GM12878 (cell line): ENCODE measurements at places on chromosomes 1 and 21. TPM values are rescaled to one million over a fixed set of nuclear protein-coding genes. Genes with fewer than 3 reads are reported as not detected.

ATP6V1G3 gene
- not detected in 2 replicates for total RNA-seq

DNA sequence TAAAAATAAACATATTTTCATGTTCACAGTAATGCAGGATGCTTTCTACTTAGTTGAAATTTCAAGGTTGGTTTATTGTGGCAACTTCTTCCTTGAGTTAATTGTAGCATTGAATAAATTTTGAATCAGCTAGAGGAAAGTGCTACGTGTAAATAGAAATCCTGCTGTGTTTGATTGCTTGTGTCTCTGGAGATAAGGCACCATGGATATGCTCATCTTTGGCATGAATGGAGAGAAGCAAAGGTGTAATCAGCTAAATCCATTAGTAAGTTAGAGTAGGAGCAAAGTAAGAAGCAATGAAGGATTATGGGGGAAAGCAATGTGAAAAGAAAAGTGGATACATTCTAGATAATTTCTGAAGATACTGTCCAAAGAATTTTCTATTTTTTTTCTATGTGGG lies 331.1 kb downstream of the PTPRC start:
- DNase-seq = no peak

DNA sequence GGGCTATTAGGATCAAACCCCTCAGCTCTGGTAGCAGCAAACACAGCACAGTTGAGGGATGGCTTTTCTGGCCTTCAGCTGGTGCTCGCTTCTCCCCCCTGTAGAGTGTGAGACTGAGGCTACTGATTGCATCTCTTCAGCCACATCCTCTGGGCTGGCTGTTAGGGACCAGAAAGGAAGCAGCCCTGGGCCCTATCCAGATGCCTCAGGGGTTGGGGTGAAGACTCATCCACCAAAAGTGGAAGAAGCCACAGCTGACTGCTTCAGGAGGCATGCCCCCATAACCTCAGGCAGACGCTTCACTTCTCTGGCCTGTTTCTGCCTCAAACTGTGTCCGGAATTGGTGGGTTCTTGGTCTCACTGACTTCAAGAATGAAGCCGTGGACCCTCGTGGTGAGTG lies 6.2 kb upstream of the TMEM200B start:
- DNase-seq = no peak

GRCh38 chr1:55588309-55588708 lies 373.1 kb upstream of the USP24 start:
- no peak for DNase-seq

TRIM67 gene
- not detected in 2 replicates for total RNA-seq

PM20D1 gene
- not detected in 2 replicates for total RNA-seq

ARHGEF2 gene
- total RNA-seq = 113 and 116 TPM in 2 replicates

SLC5A9 gene
- total RNA-seq = not detected in 2 replicates

NAV1 gene
- total RNA-seq = 1.3 and 1.5 TPM in 2 replicates

ELAPOR1 gene
- 0.21 TPM in 1 of 2 replicates, not detected in the other for total RNA-seq

GRCh38 chr1:169100208-169100607 lies 6.3 kb upstream of the ATP1B1 start:
- no peak for DNase-seq

FMO1 gene
- total RNA-seq = not detected in 2 replicates

AMY1B gene
- total RNA-seq = not detected in 2 replicates

DNA sequence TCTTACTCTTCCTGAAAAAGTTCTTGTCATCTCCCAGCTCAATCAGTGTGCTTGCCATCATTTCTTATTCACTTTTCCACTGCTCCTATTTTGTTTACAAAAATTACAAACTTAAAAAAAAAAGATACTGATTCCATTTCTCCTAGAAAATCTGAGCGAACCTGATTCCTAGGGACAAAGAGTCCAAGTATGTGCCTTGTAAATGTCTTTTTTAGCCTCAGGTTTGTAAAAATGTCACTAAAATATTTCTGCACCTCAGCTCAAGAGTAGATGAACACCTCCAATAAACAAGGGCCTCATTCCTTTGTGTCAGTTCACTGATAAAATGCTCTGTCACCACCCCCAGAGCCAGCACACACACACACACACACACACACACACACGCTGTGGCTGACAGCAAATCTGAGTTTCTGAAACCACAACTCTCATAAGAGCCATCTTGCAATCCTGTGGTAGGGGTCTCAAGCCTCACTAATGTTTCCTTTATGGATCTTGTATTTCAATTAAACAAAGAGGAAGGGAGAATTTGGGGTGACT lies 299.2 kb downstream of the PBX1 start:
- no peak for DNase-seq

- DNase-seq = no peak
These were observed 90.8 kb upstream of the SLC2A1 start for GRCh38 chr1:43049481-43049880.

DNA sequence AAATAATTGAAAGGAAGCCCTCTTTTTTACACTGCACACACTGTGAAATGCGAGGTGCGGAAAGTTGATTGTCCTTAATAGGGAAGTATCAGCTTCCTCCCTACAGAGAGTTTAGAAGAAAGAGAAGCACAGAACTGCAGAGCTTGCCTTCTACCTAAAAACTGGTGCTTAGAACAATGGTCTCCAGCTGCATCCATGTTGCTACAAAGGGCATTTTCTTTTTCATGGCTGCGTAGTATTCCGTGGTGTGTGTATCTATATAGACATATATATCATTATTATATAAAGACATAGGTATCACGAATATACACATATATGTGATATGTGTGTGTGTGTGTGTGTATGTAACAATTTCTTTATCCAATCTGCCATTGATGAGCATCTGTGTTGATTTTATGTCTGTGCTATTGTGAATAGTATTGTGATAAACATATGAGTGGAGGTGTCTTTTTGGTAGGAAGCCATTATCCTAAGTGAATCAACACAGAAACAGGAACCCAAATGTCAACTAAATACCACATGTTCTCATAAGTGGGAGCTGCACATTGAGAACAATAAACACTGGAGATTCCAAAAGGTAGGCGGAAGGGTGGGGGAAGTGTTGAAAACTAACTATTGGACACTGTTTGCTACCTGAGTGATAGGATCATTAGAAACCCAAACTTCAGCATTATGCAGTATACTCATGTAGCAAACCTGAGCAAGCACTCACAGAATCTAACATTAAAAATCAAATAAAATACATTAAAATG lies 290.0 kb upstream of the RUNX1 start:
- DNase-seq = no peak

CELA3A gene
- total RNA-seq = 7.6 and 9.0 TPM in 2 replicates

SPATA1 gene
- 2.2 and 2.4 TPM in 2 replicates for total RNA-seq

MATN1 gene
- 0.21 and 0.24 TPM in 2 replicates for total RNA-seq

SELENBP1 gene
- total RNA-seq = 0.41 and 0.45 TPM in 2 replicates

DNA sequence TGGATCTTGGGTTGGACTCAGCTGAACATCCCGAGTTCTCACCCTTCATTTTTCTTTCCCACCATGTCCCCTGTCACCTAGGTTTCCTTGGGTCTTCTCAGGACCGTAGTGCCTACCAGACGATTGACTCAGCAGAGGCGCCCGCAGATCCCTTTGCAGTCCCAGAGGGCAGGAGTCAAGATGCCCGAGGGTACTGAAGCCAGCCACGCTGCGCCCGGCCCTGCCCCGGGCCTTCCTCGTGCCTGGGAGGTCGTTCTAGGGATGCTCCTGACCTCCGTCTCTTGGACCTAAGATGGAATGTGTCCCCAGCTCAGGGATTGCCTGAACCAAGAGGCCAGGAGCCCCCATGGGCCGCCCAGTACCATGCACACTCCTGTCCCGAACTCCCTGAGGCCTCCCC lies 12.0 kb upstream of the C1orf167 start:
- no peak for DNase-seq

GRCh38 chr1:216580538-216581057 lies 142.6 kb downstream of the ESRRG start:
- no peak for DNase-seq

DNA sequence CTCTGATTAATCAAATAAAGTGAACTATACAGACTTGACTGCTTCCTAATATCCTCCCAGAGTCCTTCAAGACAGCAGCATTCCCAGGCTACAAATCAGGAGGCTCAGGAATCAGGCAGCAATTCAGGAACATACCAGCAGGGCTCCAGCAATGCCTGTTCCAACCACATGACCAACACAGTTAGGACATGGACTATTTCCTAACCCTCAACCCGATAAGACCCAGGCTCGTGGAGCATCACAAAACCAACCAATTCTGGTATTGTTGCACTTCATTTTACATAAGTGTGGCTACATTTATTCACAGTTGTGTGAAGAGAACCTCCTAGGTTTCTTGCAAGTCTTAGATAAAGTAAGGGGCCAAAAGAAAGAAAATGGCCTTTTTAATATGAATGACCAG lies 546.2 kb upstream of the ADGRL2 start:
- no peak for DNase-seq

GGPS1 gene
- 19.6 and 21.3 TPM in 2 replicates for total RNA-seq

DNA sequence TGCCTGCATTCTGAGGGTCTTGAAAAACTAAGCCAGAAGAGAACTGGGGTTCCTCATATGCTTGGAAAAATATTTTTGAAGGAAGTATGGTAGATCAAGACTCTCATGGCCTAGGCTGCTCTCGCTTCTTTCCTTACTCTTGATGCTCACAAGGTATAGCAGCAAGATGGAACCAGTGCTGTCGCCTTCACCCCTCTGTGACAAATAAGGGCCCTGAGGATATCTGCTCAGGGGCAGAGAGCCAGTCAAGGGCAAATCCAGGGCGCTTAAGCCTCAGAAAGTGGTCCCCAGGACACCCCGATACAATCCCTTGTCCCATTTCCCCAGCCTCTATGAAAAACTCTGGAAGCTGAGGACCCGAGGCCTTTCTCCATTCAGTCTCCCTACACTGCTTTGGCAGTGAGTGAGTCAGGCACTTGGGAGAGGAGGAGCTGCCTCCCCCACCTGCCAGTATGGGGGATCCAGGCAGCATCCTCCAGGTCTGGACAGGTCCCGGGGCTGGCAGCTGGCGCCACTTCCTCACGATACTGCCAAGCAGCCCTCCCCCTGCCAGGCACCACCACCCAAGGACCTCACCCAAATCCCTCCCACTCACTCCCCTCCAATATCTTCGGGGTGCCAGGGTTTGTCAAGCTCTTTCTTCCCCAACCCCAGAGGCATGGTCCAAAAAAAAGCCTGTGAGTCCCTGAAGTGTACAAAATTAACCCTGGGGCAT lies 1.3 kb downstream of the IGSF9 start:
- no peak for DNase-seq

DNA sequence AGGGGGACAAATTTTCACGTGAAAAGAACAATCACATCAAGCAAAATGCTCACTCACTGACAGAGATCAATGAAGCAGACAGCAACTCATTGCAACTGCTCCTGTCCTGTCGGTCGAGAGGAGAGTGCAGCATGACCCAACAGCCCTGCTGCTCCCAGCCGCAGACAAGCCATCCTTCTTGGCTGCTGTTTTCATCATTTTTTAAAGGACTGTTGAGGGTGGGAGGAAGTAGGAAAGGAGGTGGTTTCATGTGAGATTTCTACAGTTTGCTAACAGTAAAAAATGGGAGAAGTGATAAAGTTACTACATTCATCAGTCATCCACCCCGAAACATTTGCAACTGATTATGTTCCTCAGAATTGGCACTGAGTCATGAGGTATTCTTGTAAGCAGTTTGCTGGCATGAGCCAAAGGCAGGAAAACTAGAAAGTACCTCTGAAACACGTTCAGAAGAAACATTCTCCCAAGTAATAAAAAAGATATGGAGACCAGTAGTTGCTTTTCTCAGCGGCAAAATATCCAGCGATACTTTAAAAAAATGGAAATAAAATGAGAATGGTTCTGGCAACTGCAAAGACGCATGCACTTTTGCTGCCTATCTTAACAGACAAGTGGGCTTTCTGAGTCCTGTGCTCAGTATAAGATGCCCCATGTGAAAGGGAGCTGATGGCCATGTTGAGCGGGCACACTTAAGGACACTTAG lies 72.0 kb upstream of the CLDN14 start:
- no peak for DNase-seq

CTSE gene
- 0.26 TPM in 1 of 2 replicates, not detected in the other for total RNA-seq
